NCI-H2029 treated with DMSO at 0.1 percent for 48 hours (cell line): ENCODE measurements at places on chromosomes 11 and 22.

DNA sequence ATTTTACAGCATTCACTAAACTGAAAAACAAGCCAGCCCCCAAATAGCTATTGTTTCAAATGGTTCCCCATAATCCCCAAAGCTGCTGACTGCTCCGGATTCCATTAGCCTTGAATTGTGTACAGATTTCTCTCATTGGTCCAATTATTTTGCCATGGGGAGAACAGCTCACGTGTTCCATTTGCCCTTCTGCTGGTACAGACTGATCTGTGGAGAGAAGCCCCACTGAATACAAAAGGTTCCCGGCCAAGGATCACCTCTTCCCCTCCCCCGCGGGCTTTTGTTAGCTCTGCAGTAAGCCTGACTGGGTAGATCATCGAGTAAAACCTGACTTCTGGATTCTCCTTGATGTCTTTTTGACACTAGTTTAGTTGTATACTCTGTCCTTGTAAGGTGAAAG, 9.1 kb upstream of the MAPK8IP1 start:
- no peak for DNase-seq

- no peak for DNase-seq
Measured at GRCh38 chr11:121581607-121582006, 128.8 kb upstream of the SORL1-AS1 start.

- no peak for DNase-seq
Measured at GRCh38 chr11:84146826-84147225, 860.7 kb upstream of the CCDC90B start.

- DNase-seq: no peak
Measured at GRCh38 chr11:130787092-130787616, 129.1 kb downstream of the SNX19 start.

- DNase-seq: no peak
Measured at GRCh38 chr22:44337678-44338004, 24.9 kb upstream of the SHISAL1 start.

DNA sequence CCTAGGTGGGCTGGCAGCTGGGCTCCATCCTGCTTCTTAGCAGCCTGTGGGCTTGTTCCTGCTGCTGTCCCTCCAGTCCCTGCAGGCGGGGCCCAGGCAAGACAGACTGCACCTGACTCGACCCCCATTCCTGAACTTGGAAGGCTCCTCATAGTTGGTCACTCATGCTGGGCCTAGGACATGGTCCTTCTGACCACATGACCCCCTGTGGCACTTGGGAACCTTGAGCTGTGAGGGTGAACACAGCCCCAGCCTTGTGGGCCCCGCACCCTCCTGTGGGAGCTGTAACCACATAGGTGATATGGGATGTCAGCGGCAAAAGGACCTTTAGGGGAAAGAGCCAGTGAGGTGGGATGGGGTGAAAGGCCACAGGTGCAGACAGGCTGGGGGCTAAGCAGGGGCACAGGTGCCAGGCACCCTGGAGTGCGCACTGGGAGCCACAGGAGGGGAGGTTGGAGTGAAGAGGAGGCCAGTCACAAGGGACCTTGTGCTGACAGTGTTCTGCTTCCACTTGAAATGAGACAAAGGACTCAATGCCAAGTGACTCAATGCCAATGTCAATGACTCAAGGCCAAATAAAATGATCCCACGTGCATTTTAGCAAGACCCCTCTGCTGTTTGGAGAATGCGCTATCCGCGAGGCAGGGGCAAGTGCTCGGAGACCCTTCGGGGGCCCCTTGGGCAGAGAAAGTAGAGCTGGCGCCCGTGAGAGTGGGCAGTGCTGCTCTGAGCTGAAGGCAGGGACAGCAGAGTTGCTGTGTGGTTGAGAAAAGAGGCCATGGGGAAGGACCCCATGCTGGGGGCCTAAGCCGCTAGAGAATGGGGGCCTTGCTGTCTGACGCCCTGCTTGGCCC, 90.7 kb downstream of the MORC2 start:
- no peak for DNase-seq

- no peak for DNase-seq
Measured at GRCh38 chr11:46463701-46464421, 72.3 kb upstream of the CHRM4 start.

DNA sequence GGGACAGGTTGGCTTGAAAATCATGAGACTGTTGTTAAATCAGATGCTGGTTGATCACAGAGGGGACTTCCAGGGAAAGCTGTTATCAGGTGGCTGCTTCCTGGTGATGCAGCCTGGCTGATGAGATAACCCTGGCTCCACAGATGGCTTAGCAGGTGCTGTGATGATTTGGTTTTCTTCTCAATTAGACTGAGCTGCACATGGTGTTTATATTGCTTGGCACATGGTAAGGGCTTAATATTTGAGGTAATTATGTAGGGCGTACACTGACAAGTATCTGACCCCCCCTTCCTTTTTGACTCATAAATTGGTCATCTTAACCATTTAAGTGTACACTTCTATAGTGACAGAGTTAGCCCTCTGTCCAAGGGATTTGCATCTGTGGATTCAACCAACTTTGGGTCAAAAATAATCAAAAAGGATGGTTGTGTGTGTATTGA, 7.0 kb downstream of the RPS3 start:
- no peak for DNase-seq

- DNase-seq: no peak
Measured at GRCh38 chr11:7381937-7382336, 103.4 kb upstream of the OLFML1 start.

DNA sequence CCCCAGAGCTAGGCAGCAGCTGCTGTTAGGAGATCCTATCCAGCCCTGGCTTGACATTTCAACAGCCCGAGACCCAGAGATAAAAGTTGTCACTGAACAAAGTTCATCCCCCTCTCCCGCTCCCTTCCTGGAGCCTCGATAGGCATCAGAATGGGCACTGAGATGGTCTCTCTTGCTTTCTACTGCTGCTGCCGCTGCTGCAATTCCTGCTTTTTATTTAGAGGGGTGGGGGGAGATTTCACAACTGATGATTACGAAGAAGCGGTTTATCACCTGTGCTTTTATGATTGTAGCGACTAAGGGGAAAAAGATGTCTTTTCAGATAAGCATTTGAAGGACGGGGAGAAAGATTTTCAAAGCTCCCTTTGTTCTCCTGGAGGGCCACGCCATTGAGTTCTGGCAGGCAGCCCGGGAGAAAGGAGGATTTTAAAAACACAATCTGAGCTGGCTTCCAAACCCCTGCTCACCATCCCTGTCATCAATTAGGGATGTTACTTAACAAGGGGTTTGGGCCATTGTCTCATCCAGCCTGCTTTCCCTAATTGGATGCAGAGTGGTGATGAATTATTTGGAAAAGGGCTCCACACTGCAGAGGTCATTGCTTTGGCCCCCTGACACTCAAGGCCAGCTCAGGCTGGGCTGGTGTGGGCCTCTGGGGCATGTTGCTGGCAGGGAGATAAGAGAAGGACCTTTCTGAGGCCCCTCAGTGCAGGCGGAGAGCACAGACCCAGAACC, 344.7 kb downstream of the BUD13 start:
- peak; percentile 49 for DNase-seq

GRCh38 chr22:50092342-50092741, 2.5 kb downstream of the MOV10L1 start:
- DNase-seq: no peak

DNA sequence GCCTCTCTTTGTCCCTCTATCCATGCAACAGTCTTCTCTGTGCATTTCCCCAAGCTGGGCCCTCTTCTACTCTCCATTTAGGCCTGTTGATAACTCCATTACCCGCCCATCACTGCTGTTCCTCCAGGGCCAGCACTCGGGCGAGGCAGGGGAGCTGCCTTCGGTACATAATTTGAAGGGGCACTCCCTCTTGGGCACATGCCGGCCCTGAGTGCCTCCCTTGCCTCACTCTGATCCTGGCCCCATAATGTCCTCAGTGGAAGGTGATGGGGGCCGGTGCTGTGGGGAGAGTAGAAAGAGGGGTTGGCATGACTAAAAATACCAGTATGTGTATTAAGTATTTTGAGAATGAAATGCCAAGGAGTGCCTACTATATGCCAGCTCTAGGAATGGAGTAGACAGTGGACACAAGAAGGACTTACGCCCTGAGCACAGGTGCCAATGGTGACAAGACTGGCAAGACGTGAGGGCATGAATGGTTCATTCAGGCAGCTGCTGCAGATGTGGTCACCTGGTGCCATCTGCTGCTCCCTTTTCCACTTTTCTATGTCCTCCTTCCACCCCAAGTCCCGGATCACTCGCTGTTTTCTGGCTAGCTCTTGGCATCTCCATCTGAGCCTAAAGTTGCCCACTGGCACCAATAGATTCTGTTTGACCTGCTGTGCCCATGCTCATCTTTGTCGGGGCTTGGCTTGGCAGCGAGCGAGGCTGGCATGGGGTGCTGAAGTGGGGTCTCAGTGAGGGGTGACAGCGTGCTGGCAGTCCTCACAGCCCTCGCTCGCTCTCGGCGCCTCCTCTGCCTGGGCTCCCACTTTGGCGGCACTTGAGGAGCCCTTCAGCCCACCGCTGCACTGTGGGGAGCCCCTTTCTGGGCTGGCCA, 22.6 kb downstream of the TMEM218 start:
- DNase-seq: no peak

GRCh38 chr11:87739261-87739660, 436.0 kb downstream of the RAB38 start:
- DNase-seq: no peak

DNA sequence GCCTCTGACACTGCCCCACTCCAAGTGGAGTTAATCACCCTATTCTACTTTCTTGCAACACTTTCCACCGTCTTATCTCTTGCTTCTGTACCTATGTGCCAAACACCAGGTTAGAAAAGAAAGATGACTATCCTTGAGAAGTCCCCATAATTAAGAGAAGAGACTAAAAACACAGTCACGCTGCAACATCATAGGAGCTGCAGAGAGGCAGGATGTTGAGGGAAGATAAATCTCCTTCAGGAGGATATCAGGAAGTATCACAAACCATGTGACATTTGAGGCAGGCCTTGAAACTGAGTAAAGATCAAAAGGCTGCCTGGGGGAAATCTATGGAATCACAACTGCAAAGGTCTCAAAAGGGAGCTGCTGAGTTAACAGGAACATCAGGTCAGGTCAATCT, 24.8 kb downstream of the GAB2 start:
- no peak for DNase-seq

DNA sequence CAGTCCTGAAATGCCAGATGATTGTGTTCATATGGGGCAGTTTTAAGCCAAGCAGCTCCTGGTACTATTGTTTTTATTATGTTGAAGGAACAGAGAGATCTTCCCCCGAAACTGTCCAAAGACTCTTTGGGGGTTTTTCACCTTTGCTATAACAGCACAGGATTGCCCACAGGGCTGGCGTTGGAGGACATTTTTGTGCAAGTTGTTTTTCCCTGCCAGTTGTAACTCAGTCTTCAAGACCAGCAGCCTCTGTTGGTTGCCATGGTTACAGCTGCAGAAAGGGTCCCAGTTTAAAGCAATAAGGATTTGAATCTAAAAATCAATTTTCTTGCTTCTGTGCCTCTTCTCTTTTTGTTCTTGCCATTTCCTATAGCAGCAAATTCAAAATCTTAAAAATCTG, 45.4 kb upstream of the YWHAH start:
- DNase-seq: no peak

DNA sequence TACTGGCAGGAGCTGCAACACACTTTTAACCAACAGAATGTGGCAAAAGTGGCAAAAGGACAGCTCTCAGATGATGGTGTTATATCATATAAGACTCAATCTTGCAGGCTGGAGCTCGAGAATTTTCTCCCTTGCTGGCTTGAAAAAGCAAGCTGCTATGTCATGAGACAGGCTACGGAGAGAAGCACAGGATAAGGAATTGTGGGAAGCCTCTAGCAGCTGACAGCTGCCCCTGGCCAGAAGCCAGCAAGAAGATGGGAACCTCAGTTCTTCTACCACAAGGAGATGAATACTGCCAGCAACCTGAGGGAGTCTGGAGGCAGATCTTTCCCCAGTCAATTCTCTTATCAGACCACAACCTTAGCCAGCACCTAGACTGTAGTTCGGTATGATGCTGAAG, 24.6 kb downstream of the FXYD6 start:
- no peak for DNase-seq

DNA sequence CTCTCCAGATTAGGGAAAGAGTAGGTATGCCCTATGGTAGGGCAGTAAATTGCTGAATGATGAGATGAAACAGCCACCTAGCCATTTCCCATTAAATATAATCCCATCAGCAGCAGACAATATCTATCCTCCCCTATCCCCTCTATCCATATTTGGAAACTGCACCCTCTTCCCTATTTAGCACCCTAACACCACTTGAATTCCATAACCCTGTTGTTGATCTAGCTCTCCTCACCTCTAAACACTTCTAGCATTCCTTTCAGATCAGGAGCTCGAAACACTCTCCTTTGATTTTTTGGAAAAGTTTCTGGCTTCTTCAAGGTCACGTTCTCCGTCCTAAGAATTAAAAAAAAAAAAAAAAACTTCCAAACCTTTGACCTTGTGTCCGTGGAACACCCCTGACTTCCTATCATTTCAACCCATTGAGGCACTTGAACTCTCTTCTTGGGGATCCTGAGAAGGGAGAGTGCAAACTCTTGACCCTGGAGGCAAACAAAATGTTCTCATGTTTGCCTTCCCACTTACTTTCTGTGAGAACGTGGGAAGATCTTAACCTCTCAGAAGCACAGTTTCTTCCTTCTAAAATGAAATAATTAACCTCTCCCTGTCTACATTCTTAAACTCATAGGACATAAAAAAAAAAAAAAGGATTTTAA, 19.0 kb downstream of the TRIM5 start:
- DNase-seq: no peak

GRCh38 chr11:80593648-80594374, 1153.0 kb upstream of the TENM4 start:
- no peak for DNase-seq

DNA sequence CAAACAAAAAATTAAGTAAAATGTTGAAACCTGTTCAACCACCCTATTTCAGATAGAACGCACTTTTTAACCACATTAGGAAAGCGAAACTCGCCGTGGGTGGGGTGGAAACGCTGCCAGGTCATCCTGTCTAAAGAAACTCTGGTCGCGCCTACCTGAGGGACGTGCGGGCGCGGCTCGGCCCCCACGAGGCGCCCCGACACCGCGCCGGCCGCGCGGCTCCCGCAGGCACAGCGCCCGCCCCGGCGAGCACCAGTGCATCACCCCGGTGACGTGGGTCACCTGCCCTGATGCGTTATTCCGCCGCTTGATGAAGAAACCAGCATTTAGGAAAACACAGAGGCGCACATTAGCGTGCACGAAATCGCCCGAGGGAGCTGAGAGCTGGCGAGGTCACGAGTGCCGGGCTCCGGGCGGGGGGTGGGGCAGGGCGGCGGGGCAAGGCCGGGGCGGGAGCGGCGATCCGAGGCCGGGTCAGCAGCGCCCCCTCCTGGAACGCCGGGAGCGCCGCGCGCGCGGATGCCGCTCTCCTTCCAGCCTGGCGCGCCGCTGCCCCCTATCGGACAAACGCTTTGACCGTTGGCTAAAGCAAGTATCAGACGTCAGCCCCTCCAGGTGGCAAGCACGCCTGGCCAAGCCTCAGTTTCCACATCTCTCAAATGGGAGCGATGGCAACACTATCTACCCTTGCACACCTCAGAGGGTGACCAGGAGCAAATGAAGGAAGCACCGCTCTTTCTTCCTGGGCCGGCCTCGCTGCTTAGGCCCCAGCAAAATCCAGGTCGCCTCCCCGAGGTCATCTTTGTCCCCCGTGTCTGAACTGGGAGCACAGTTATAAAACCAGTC, 15.7 kb upstream of the SNX32 start:
- DNase-seq: peak; percentile 30
